ENCODE measurements at places on chromosomes 12 and 14.

DNA sequence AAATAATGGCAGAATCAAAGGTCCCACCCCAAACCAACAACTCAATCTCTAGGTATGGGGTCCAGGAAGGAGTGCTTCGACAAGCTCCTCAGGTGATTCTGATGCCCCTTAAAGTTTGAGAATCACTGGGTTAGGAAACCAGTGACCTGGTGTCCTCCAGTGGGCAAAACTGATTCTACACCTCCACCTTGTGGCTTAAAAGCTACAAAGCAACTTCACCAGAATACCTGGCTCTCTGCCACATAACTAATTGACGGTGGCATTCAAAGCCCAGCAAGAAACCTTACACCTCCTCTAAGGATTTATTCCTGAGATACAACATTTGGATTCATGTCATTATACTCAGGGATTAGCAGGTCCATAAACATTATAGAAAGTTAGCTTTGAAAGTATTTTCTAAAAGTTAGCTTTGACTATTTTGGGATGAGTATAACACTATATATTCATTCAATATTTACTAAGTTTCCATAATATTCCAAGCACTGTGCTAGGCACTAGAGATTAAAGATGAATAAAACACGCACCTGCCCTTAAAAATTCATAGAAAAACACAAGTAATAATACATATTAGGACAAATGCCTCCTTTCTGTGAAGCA, 45.4 kb downstream of the DCAF5 start:
- DNase-seq, result peak; percentile 7

DNA sequence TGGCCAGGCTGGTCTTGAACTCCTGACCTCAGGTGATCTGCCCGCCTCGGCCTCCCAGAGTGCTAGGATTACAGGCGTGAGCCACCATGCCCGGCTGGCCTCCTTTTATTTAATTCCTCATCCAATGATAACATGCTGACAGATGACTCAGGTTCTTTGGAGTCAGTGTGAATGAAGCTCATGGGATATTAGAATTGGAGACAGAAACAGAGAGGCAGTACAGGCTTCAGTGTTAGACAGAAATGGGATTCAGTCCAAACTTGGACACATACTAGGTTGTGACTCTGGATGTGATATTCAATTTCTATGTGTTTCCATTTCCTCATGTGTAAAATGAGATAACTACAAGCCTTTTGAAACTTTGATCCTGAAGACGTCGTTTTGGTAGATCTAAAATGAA, 47.3 kb downstream of the PDE3A start:
- no peak for DNase-seq

- no peak for DNase-seq
Measured at GRCh38 chr12:112870267-112870980, 36.3 kb upstream of the OAS1 start.

GRCh38 chr14:77985211-77985615, 185.0 kb upstream of the NRXN3 start:
- no peak for DNase-seq

GRCh38 chr14:77154421-77154820, 12.8 kb upstream of the ZDHHC22 start:
- DNase-seq, result no peak

DNA sequence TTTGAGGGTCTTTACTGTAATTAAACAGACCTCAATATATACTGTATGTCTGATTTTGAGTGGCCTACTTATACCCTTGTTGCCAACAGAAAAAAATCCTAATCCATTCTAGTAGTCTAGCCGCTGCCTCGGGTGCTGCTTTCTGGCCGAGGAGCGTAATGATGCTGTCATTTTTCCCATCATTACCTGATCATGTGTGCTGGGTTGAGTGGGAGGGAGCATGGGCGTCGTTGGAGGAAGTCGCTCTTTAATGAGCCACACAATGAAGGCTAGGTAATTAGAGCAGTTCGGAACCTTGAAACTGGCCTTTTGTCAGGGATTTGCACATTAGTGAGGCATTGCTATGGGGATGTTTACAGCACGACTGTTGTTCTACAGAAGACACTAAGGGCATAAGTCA, 76.1 kb upstream of the RFX4 start:
- DNase-seq, result no peak

- no peak for DNase-seq
Measured at GRCh38 chr14:90630171-90630806, 185.9 kb downstream of the TTC7B start.

DNA sequence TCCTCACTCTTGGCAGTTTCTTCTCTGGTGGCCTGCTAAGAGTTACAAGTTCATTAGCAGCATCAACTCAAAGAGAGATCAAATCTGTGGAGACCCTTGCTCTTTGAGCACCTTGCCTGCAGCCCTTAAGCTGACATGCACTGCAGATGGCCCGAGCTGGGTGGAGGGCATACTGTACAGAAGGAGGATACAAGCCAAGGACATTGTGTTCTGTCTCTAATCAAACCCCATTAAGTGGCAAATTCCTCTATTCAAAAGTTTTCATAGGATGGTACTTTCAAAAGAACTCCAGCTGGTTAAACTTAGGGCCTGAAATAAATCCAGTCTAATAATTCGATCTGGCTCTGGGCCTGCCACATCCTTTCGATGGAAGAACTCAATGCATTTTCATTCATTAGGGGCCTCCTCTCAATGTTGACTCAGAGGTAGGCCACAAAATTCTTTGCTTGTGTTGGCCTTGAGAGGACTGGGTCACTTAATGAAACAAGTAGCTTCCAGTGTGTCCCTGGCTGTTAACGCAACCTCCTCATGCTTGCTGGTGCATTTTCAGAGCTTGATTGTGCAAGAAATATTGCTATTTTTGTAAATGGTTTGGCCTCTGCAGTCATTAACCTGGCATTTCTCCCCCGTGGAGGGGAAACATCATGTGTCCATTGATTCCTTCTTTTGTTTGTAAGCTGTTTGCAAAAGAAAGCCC, 318.2 kb downstream of the NUAK1 start:
- no peak for DNase-seq

GRCh38 chr14:62654641-62655040, 390.6 kb downstream of the KCNH5 start:
- DNase-seq, result no peak

DNA sequence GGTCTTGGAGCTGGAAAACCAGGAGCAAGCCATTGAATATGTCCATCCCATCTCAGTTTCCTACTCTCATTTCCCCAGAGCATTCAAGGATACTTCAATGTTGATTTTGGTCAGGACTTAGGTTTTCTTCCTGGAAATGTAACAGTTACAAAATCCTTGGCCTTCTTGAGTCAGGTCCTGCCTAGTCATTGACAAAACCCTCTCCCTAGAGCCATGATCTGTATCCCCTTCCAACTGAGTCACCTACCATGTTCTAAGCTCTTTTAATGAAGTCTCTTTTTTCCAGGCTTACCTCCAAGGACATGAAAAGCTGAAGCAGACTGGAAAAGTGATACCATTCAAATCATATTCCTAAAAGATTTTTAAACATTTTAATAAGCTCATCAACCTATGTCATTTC, 549.2 kb downstream of the GALC start:
- DNase-seq, result no peak

DNA sequence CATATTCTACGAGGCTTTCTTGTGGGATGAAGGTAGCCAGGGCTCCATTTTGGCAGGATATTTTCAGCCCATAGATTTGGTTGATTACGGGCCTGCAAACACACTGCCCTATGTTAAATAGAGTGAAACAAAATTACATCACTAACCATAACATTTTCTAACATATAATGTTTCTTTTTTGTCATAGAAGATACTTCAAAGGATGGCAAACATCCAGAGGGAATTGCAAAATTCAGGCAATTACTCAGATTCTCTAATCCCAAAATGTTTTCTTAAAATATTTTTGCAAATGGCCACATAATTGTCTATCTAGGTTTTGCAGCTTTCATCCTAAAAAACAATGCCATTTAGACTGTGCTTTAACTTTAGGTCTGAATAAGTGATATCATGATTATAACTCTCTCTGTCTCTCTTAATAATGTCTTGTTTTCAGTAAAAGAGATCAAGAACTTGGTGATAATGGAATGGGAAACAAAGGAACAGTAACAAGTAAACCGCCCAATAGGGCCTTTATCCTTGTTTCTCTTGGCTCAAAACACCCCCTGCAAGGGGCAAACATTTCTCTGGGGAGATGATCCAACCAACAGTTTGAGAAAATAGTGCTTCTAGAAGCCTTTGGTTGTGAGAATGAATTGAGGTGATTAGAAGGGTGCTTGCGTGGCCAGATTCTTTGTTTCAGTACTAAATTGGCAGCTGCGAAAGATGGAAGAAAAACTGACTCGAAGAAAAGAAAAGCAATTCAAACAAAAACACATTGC, 54.4 kb upstream of the BTG1 start:
- no peak for DNase-seq

GRCh38 chr14:100683578-100683977, 43.1 kb upstream of the DLK1 start:
- no peak for DNase-seq

DNA sequence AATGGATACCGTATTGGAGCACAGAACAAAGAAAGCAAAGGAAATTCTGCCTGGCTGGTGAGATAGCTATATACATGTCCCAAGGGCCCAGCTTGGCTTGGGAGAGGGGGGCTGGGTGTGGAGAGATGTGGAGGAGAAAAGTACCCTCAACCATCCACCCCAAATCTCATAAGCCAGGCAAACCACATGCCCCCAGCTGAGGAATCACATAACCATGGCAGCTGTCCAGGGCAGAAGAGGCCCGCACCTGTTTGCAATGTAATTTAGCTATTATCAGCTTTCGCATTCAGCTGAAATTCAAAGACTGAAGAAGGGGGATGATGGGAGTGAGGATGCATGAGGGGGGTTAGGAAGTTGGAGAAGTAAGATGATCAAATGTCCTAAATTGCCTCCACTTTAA, 196.1 kb downstream of the TBX5 start:
- DNase-seq, result no peak

DNA sequence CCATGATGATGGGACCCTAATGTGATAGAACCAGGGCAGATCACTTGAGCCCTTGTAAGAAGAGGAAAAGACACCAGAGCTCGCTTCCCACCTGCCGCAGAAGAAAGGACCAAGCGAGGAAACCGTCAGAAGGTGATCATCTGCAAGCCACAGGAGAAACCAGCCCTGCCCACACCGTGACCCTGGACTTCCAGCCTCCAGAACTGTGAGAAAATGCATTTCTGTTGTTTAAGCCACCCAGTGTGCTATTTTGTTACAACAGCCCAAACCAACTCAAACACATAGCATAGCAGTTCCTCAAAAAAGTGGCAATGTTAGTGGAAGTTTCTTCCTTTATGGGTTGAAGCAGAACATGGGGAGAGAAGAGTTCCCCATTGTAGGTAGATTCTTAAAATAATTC, 107.9 kb upstream of the BCL2L14 start:
- DNase-seq, result no peak

GRCh38 chr12:27967551-27968054, 4.9 kb downstream of the PTHLH start:
- no peak for DNase-seq

DNA sequence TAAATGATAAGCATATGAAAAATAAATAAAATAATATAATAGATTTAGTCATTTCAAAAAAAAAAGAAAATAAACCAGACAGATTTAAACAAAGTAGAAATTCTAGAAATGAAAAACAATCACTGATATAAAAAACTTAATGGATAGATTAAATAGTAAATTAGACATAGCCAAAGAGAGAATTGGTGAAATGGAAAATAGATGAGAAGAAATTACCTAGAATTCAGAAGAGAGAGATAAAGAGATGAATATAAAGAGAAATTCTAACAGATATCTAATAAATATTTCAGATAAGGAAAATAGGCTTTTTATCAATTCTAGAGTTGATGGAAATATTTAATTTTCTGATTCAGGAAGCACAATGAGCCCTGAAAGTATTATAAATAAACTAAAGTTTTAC, 123.1 kb downstream of the PRIMA1 start:
- no peak for DNase-seq

DNA sequence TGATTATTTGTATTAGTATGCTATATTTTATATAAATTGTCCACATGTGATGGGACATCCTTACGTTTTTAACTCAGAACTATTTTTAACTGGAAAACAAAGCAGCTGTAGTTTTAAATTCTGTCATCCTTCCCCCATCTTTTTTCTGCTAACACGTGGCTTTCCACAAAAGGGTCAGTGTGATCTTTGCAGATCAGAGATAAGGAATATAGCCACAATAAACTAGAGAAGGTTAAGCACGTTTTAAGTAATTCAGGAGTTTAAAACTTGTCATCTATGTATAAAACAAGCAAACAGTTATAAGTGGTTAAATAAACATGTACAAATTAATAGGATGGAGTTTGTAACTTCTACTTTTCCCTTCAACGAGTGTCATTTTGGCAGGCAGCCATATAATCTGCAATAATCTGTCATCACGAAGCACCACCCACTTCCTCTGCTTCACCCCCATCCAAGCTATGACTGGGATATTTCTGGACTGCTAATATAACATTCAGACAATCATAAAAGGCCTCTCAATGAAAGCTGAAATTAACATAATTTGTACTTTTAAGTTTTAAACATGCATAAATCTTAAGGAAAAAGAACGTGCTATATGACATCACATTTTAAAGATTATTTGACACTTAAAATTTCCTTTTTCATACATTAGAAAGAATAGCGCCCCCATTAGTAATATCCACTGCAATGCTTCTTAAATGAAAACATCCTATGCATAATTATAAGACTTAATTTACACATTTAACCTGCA, 15.3 kb downstream of the TAOK3 start:
- peak; percentile 30 for DNase-seq

DNA sequence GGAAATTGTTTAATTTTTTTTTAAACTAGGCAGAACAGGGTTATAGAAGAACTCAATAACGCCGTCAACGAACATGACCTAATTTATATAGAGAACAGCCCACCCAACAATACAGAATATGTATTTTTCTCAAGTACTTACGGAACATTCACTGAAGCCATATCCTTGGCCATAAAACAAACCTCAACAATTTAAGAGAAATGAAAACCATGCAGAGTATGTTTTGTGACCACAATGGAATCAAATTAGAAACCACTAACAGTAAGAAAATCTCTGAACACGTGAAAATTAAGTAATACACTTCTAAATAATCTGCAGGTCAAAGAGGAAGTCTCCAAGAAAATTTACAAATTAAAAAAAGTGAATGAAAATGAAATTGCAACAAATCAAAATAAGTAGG, 9.4 kb downstream of the SART3 start:
- no peak for DNase-seq

- no peak for DNase-seq
Measured at GRCh38 chr14:76181546-76181945, 29.8 kb downstream of the GPATCH2L start.

DNA sequence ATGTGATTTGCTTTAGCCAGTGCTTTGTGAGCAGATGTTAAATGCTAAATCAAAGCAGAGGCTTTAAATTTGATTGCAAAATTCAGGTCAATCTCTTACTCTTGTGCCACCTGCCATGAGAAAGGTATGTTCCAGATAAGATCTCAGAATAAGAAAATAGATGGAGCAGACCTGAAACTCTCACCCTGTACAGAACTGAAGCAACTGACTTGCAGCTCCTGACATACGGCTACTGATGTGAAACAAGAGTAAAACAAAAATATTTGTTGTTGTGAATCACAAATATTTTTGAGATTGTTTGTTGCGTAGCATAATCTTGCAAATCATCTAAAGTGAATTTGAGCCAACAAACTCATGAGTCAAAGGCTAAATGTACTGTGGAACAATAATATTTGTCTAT, 3.5 kb upstream of the OSBPL8 start:
- DNase-seq, result no peak

- no peak for DNase-seq
Measured at GRCh38 chr12:80235944-80236343, 136.6 kb downstream of the OTOGL start.

Measured in activated T-cell treated with anti-CD3 and anti-CD28 coated beads, Interleukin-2, amount 50 U/mL, for 4 hours (primary cell).